ENCODE measurements at places on chromosomes 4 and X.
A peak's percentile ranks its signal among the peaks of the same experiment; 100 is the strongest.

DNA sequence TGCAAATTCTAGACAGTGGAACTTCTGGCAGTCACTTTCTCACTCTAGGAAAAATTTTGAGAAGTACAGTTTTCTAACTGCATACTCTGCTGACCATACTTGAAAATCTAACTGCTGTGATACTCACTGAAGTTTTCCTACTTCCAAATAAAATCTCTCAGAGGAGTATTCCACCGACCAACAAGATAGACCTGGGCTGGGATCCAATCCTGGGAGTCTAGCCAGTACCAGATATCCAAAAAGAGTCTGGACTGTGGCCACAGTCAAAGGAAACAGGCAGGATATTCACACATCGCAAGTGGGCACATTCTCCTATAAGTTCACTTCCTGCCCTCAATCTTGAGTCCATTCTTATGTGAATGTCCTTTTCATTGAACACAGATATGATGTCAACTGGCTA is 1138.7 kb upstream of the PCDH7 start:
- no peak for DNase-seq

- DNase-seq: no peak
These were observed 80.9 kb downstream of the RFC1 start for GRCh38 chr4:39285111-39285795.

DNA sequence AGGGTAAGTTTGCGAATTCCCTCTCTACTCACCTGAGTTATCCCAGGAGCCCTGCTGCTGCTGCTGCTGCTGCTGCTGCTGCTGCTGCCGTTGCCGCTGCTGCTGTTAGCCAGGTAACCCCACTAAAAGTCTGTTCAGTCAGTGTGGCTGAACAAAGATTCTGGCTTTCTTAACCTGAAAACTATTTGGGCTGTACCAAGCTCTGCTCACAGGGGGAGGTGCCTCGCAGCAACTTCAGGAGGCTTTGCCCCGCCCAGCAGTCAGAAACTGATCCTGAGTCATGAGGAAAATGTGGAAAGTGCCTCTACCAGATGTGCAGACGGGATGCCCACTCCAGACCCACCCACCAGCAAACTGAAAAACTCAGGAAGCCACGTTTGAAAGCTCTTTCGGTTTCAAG is at the start of gene CAPN6:
Gene CAPN6, minus strand, starts transcription at position 145 of the 400 bp plus-strand sequence. CDS start 6,547 bp downstream, outside the sequence.
- peak; percentile 9 for DNase-seq

- DNase-seq: no peak
These were observed 12.2 kb upstream of the RBPJ start for GRCh38 chr4:26308568-26308967.

DNA sequence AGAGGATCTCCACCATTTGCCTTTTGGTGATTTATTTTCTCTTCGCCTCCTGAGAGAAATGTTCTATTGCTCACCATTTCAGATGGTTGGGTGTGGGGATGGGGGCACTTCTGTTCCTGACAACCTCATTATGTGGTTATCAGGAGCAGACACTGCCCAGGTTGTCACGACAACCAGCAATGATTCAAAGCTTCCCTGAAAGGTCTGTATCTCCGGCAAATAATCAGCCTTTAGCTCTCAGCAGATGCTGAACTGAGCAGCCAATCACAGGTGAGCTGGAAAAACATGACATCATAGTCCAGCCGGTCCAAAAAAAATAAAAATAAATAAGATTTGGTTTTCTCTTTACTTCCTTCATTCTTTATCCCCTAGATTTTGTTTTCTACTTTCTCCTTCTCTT is 5.5 kb upstream of the PAK3 start:
- DNase-seq: no peak

DNA sequence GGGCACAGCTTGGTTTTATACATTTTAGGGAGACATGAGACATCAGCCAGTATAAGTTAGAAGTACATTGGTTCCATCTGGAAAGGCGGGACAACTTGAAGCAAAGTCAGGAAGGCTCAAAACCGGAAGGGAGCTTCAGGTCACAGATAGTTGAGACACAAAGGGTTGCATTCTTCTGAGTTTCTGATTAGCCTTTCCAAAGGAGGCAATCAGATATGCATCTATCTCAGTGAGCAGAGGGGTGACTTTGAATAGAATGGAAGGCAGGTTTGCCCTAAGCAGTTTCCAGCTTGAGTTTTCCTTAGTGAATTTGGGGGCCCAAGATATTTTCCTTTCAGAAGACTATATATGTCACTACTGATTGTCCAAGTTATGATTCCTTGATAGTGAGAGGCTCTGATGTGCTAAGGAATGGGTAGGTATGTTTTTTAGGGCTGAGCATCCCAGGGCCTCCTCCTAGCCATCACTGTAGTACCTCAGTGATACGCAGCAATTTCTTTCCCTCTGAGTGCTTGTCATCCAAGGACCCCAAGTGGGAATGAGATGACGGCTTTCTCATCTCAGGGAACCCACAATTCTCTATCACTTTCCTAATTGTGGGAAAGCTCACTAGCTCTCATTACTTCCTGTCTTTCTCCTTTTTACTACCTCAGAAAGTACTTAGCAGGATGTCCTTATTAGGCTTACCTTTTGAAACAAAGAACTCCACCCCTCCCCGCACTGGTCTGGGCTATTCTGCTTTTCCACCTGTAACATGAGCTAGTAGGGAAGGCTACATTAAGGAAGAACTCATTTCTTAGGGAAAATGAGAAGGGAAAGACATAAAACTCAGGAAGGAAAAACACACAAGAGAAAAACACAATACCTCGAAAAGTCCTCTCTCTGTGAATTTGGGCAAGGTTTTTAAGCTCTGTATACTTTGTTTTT is 632.7 kb downstream of the RAPGEF2 start:
- DNase-seq: no peak

DNA sequence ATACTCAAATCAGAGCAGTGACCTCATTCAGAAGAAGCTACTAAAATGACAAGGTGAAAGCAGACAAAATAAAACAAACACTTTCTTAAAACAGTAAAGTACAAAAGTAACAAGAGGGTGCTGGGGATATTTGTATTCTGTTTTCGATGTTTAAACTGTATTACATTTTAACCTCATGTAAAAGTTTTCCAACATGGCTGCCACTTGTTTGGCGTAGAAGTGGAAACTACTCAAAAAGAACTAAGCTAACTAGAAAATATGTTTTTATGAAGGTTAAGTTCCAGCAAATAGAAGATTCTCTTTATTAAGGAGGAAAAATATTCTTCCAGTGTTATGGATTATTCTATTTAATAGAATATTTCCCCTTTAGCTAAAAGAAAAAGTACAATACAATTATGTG is 155.0 kb downstream of the FBXW7 start:
- DNase-seq: no peak

DNA sequence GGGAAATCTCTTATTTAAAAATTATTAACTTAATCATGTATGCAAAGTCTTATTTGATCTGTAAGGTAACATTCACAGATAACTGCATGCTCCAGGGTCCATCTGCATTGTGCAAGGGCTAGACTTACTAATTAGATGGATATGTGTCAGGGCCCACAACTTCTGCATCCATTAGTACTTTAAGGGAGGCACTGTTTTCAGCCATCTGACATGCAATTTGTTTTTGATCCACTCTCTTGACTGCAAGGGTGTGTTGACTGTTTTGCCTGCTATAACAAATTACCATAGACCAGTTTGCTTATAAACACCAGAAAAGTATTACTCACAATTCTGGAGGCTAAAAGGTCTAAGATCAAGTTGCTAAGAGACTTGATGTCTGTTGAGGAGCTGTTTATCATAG is 542.1 kb upstream of the HS3ST1 start:
- DNase-seq: no peak

GRCh38 chr4:118972167-118972566 is 83.5 kb downstream of the SYNPO2 start:
- no peak for DNase-seq

- DNase-seq: no peak
These were observed 6.3 kb downstream of the ALG13 start for GRCh38 chrX:111687305-111687704.

DNA sequence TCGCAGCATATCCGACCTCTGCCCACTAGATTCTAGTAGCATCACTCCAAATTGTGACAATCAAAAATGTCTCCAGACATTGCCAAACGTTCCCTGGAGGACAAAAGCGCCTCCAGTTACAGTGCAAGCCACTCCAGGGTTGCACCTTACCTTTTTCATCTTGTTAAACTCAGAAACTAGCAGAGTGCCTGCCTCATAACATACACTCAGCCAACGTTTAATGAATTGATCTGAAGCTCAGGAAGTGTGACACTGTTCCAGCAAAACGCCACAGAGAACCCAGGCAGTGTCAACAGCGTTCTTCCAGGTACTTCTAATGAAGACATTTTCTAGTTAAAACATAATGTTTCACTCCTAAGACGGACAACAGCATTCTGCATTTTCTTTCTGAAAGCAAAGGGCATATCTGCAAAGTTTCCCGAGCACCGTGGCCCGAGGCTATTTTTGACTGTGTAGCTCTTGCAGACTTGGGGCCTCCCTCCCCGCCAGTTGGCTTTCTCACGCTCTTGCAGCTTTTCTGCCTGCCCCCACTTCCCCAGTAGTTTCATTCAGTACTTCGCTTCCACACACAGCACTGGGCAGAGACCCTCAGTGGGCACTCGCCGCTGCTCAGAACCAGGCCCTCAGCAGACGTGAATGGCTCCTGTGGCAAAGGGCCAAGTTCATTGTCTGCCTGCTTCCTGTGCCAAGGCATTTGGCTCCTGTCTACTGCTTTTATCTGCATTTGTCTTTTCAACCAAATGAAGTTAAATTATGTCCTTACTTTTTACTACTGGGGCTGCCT is 133.4 kb upstream of the TTC29 start:
- DNase-seq: no peak

DNA sequence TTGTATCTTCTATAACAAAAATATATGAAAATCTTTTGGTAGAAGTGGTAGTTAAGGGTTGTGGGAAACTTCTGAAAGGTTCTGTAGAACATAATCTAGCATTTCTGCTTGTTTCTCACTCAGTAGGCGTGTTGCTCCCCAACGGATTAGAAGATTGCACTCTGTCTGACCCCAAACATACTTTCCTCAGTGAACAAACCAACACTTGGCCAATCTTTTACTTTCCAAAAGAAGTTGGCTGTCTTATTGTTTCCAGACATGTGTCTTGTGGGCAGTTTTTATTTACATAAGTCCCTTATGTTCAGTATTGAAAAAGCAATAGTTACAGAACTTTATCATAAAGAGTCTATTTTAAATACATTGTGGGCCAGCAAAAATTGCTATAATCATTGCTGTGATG is 312.8 kb upstream of the EPHA5 start:
- DNase-seq: peak; percentile 6

DNA sequence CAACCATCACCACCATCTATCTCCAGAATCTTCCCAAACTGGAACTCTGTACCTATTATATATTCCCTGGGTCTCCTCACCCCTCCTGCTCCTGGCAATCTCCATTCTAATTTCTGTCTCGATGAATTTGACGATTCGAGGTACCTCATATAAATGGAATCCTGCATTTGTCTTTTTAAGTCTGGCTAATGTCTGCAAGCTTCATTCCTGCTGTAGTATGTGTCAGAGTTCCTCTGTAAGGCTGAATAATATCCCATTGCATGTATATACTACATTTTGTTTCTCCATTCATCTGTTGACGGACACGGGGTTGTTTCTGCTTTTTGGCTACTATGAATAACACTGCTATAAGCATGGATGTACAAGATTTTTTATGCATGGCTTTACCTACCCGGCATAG is 19.5 kb downstream of the PRKG2 start:
- DNase-seq: no peak

GRCh38 chr4:37675587-37676290 is 10.4 kb downstream of the RELL1 start:
- DNase-seq: no peak

- DNase-seq: peak; percentile 42
These were observed 142.7 kb upstream of the NALF2 start for GRCh38 chrX:69361311-69361845.

- no peak for DNase-seq
These were observed 191.4 kb downstream of the GBA3 start for GRCh38 chr4:22884157-22884556.

DNA sequence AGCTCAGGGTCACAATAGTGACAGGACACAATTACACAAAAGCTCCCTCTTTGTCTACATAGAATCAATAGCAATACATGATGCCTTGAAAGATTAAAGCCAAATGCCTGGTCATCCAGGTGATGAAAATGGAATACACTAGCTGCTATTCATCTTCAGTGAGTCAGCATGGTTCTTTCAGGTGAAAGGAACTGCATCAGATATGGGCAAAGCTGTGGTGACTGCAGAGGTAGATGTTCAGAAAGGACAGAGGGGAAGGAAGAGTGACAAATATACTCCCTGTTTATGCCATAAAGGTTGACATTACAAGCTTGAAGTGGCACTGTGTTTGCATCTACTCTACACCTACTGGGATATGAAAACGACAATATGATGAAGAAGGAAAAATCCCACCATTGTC is 20.0 kb upstream of the FTHL17 start:
- no peak for DNase-seq

GRCh38 chrX:114619874-114620273 is 36.0 kb downstream of the HTR2C start:
- DNase-seq: no peak

GRCh38 chr4:180766045-180766444 is 1477.2 kb upstream of the TENM3 start:
- DNase-seq: no peak

DNA sequence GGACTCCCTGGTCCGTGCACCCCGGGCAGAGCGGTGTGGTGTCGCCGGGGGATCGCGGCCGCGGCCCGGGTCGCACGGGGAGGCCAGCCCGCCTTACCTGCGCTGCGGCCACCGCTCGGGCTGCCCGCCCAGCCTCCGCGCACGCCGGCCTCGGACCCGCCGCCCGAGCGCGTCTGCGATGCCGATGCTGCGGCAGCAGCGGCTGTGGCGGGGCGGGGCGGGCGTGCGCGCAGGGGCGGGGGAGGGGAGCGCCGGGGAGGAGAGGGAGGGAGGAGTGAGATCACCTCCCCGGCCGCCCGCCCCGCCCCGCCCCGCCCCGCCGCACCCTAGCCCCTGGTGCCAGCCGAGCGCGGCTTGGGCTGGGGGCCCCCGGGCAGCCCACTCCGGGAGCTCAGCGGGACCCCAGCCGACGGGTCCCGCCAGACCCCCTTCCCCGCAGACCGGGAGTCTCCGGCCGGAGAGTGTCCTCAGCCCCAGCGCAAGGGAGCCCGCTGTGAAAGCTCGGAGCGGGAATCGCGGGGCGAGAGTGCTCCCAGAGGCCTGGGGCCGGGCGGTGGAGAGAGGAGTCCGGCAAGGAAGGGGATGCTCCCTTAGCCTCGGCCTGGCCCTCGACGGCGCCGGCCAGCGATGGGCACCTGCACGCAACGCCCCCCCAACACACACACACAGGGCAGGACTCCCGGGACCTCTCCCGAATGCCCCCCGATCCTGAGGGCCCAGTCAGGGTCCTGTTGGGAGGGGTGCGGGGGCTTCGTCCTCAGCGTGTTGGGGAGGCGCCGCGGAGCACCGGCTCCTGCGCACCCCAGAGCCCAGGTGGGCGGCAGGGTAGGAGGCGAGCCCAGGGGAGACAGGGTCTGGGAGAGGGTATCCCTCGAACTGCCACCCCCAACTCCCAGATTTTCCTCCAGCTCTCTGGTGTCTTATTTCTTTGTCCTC is at the start of gene L1CAM:
Gene L1CAM, minus strand, starts transcription at position 206 of the 936 bp plus-strand sequence. CDS start 10,337 bp downstream, outside the sequence.
- no peak for DNase-seq

DNA sequence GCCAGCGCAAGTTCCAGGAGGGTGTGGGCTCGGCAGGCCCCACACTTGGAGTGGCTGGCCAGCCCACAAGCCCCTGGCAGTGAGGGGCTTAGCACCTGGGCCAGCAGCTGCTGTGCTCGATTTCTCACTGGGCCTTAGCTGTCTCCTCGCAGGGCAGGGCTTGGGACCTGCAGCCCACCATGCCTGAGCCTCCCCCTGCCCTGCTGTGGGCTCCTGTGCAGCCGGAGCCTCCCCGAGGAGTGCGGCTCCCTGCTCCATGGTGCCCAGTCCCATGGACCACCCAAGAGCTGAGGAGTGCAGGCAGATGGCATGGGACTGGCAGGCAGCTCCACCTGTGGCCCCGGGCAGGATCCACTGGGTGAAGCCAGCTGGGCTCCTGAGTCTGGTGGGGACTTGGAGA is 139.2 kb upstream of the CXCL13 start:
- DNase-seq: no peak

Data from fibroblast of the conjunctiva (primary cell).